Left renal cortex interstitium (tissue), 4 donors: ENCODE measurements at places on chromosomes 3 and 15.

DNA sequence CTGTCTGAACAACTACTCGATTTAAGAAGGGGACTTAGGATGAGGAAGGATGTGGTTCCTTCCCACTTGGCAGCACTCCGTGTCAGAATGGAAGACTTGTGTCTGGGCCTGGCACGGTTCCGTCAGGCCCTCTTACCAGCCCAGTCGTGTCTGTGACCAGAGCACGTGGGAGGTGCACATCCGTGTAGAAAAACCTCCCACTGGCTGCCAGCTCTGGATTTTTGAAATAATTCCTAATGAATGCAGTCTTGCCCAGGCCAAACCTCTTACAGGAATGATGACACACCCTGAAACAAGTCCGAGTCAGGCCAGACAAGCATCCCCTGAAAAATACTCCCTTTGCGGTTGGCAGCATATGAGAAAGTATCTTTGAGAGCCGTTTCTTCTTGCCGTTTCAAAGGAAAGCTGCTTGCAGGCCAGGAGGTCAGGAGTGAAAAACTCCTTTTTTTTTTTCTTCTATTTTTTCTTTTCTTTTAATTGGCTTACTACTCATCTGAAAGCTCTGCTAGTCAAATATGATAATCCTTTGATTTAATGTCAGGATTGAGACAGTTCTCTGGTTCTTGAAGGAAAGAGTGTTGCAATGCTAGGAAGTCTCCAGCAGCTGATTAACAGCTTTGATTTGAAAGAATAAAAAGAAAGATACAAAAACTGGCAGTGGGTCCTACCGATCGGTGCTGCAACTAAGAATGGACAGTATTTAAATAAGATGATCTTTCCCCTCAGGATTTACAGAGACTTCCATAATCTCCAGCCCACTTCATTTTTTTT lies 19.8 kb downstream of the IL1RAP start:
- DNase-seq = no peak

DNA sequence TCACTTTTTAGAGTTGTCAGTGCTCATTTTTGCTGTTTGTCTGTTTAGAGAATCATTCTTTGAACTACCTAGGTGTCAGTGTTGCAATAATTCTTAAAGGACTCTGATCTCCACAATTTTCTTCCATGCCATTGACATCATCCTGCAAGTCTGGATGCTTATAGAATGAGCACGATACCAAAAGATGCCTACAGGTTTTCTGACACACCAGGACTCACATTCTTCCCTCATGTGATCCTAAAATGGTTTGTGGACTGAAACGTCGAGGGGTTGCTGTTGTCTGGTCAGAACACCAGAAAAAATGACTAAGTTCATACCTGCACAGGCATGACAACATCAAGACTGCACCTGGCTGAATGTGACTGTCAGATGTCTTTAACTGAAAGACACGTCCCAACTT lies 95.9 kb downstream of the SEMA5B start:
- no peak for DNase-seq

- DNase-seq = no peak
These were observed 3.2 kb downstream of the NEIL1 start for GRCh38 chr15:75349851-75350588.

- no peak for DNase-seq
These were observed 27.9 kb upstream of the FAM174B start for GRCh38 chr15:92683511-92683834.

- no peak for DNase-seq
These were observed 49.9 kb downstream of the ZNF621 start for GRCh38 chr3:40574661-40575060.

DNA sequence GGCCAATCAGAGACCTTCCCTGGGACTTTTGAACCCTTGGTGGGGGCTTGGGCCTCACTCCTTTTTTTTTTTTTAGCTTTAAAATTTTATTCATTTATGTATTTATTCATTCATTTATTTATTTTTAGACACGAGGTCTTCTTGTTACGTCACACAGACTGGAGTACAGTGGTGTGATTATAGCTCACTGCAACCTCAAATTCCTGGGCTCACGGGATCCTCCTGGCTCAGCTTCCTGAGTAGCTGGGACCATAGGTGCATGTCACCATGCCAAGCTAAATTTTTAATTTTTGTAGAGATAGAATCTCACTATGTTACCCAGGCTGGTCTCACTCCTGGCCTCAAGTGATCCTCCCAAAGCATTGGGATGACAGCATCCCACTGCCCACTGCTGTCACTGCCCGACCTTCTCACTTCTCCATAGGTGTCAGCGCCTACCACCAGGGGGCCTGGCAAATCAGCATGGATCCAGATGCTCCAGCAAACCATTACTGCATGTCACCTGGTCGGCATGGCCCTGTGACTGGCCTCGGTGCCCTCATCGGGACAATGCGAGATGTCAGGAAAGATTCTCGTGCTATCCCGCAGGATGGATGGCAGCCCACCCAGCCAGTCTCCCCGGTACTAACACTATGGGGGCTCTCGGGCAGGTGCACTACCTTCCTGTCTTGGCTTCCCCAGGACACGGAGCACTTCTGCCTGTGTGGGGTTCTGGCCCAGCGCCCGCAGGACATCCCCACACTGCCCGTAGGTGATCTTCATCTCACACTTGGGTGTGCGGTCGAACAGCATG lies 3.0 kb downstream of the MYL3 start:
- no peak for DNase-seq

DNA sequence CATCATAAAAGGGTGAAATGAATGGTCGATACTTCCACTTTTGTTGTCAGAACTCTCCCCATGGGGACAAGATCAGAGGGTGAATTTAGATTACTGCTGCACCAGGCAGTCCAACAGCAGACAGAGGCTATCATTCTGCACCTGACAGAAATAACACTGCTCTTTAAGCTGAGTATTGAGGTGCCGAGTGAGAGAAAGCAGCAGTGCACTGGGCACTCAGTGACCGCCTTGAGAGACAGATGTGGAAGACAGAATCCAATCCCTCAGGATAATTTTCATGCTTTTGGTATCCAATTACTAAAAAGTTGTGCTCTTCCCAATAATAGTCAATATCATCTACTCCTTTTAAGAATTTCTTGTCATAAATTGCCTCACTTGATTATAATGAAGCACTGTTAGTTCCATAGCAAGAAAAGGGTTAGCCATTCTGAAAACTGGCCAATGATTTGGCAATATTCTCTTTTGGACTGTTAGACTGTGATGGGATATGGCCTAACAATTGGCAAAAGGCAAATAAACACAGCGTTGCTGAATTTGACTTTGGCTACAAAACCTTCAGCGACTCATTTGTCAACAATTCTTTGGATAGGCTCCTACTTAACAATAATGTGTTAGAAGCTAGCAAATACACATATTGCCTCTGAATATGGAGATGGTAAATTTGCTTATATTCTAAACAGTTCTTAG lies 5.5 kb downstream of the FGF7 start:
- DNase-seq = no peak

GRCh38 chr3:134605556-134605955 lies 45.3 kb downstream of the KY start:
- no peak for DNase-seq

- no peak for DNase-seq
These were observed 26.2 kb downstream of the NME9 start for GRCh38 chr3:138303474-138303873.

- no peak for DNase-seq
These were observed 15.3 kb upstream of the PTPN23 start for GRCh38 chr3:47365213-47366153.

DNA sequence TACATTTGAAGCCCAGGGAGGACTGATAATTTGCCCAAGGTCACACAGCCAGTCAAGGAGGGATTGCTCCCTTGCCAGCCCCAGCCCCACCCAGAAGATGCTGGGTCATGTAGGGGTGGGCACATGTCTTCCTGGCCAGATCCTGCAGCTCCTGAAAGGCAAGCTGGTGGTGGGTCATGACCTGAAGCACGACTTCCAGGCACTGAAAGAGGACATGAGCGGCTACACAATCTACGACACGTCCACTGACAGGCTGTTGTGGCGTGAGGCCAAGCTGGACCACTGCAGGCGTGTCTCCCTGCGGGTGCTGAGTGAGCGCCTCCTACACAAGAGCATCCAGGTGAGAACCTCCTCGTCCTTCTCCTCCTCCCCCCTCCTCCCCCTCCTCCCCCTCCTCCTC lies 13.2 kb downstream of the ISG20 start:
- DNase-seq = no peak

DNA sequence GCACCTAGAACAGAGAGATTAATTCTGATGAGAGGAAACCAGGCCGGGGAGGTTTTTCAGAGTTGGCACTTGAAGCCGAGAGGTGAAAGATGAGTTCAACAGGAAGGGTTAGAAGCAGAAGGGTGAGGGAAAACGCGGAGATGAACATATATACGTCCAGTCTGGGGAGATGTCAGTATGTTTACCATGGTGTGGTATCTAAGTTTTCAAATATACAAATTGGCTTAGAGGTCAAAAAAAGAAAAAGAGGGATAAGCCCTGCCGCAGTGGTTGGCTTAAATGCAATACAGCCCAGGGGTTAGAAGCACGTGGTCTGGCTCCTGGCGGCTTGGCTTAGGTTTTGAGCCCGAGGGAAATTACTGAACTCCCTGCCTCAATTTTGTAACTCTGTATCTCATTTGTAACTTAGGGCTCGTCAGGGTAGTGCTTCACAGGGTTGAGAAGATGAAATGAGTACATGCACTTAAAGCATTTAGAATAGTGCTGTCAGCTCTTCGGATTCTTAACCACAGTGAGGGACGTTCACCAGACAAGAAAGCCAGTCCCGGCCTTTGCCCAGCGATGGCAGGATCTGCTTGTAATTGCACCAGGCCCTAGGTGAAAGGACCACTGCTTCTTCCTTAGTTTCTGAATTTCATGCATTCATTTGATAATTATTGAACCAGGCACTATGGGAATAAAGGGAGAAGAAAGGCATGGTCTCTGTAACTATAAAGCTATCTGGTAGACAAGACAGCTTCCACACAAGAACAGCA lies 6.4 kb downstream of the HES1 start:
- DNase-seq = no peak

GRCh38 chr3:99686955-99687612 lies 48.7 kb downstream of the COL8A1 start:
- DNase-seq = no peak

- no peak for DNase-seq
These were observed 250.9 kb upstream of the TPM1 start for GRCh38 chr15:62791694-62792093.

DNA sequence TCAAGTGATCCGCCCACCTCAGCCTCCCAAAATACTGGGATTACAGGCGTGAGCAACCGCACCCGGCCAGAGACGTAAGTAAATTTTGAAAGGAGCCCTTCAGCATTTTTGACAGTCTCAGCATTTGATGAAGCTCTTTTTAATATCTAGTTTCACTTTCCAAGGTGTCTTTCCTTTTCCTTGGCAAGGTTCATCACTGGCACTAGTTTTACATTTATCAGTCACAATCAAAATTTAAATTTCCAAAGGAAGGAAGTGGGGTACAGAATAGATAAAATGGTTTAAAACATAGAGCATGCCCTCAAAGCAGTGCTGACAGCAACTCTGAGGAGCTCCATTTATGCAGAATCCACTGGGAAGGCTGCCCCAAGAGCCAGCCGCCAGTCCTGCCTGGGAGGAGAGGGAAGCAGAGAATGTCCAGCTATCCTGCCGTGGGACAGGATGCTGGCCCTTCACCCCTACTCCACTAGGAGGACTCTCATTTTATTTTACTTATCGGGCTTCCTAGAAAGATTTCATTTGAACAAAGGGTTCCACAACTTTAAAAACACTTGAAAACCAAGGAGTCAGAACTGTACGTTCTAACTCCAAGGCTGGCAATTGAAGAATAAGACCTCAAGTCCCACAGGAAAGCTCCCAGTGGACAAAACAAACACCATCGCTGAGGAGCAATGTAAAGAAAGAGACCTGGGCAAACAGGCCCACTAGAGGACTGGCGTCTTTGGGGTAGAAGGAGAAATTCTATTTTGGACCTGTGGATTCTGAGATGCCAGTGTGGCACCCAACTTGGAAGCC lies 9.9 kb downstream of the SFMBT1 start:
- DNase-seq = no peak

GRCh38 chr3:127743351-127744252 lies 70.8 kb downstream of the ABTB1 start:
- no peak for DNase-seq

- DNase-seq = no peak
These were observed 12.2 kb upstream of the TRANK1 start for GRCh38 chr3:36957063-36957462.

GRCh38 chr3:47006145-47006651 lies 26.7 kb downstream of the NBEAL2 start:
- DNase-seq = no peak

DNA sequence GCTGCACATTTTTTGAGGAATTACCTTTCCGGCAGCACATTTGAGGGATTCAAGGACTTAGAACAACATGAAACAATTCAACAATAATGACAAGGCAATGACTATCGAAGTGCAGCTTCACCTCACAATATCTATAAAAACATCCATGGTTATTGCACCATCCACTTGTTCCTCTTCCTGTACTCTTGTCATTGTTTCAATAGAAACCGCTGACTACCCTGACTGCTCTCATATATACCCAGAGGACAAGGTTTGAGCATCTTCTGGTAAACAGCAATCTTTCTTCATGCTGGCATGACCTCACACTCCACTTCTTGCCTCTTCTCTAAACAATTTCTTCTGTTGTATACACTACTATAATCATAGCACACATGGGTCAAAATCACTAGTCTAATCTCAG lies 864.9 kb downstream of the FHIT start:
- no peak for DNase-seq

GRCh38 chr15:81326466-81327212 lies 2.7 kb upstream of the STARD5 start:
- no peak for DNase-seq
